ENCODE measurements at places on chromosomes 13 and 19. TPM values are rescaled to one million over a fixed set of nuclear protein-coding genes. Genes with fewer than 3 reads are reported as not detected.

- no peak for DNase-seq
Measured at GRCh38 chr13:41496420-41497234, 39.3 kb downstream of the RGCC start.

- DNase-seq, result no peak
Measured at GRCh38 chr13:36921631-36922301, 1.7 kb upstream of the SMAD9 start.

GRCh38 chr19:31166206-31166605 is 183.0 kb downstream of the TSHZ3 start:
- DNase-seq, result no peak

The COMMD6 gene
- total RNA-seq, result 29.7 TPM

GRCh38 chr13:31495336-31495735 is 244.0 kb upstream of the RXFP2 start:
- DNase-seq, result no peak

DNA sequence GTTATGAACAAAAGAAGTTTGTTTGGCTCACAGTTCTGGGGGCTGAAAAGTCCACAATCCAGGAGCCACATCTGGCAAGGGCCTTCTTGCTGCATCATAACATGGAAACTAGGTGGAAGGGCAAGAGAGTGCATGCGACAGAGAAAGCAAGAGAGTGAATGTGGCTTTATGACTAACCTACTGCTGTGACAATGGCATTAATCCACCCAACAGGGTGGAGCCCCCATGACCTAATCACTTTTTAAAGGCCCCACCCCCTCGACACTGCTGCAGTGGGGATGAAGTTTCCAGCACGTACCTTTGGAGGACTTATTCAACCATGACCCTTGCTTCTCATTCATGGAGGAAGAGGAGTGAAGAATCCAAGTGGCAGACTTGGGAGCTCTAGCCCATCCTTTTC is 30.0 kb upstream of the RFXAP start:
- DNase-seq, result no peak

GRCh38 chr13:101654883-101655282 is 202.4 kb downstream of the ITGBL1 start:
- no peak for DNase-seq

The SIGLEC14 gene
- total RNA-seq, result not detected

DNA sequence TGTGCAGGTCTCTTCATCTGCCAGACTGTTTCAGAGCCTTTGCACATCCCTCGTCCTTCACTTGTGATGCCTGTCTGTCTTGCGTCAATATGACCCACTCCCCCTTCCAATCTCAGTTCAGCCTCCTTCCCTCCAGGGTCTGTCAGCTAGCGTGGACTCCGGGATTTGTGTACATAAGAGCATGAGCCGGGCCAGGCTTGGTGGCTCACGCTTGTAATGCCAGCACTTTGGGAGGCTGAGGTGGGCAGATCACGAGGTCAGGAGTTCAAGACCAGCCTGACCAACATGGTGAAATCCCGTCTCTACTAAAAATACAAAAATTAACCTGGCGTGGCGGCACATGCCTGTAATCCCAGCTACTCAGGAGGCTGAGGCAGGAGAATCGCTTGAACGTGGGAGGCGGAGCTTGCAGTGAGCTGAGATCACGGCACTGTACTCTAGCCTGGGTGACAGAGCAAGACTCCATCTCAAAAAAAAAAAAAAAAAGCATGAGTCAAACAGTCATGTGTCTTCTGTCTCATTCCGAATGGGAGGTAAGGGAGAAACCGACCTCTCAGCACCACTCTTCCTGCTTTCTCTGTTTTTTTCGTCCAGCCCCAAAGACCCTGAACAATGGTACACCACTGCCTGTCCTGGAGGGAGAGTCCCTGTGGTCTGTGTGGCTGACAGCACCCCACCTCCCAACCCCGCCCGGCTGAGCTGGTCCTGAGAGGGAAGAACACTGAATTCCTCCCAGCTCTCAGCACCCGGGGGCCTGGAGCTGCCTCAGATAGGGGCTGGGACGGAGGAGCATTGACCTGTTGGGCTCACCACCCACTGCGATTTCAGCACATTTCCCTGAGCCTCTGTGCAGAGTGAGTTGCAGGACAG is 2.4 kb upstream of the SIGLEC9 start:
- peak; percentile 10 for DNase-seq

- no peak for DNase-seq
Measured at GRCh38 chr13:28129911-28130693, 8.2 kb upstream of the PAN3 start.

DNA sequence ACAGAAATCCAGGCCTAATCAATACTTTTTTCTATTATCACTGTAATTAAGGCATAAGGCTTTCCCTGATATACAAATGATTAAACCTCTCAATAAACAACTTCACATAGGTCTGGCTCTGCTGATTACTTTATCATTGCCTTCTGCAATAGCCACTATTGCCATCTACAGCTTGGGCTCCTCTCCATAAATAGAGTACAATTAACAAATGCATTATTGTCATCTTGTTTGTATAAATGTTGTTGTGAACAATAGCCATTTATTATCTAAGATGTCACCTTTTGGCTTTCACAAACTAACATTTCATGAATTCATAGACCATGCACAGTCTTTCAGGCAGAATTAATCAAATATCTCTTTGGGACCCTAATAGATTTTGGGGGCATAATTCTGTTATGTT is 53.3 kb downstream of the NHLRC3 start:
- DNase-seq, result no peak

DNA sequence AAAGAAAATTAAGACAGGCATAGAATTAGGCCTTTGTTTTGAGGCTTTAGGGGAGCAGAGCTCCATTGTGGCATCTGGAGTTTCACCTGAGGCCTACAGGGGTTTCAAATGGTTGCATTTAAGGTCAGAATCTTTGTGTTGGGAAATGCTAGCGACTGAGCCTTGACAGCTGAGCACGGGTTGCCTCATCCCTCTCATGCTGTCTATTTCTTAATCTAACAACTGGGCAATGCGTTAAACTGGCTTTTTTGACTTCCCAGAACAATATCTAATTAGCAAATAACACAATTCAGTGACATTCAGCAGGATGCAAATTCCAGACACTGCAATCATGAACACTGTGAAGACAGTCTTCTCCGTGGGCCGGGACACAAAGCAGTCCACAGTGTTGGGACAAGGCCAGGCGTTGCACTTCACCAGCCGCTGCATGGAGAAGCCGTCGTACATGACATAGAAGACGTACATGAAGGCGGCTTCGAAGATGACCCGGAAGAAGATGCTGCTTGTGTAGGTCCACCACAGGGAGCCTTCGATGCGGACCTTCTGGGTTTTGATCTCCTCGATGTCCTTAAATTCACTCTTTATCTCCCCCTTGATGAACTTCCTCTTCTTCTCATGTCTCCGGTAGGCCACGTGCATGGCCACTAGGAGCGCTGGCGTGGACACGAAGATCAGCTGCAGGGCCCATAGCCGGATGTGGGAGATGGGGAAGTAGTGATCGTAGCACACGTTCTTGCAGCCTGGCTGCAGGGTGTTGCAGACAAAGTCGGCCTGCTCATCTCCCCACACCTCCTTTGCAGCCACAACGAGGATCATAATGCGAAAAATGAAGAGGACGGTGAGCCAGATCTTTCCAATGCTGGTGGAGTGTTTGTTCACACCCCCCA is 3.8 kb downstream of the GJB2 start:
- no peak for DNase-seq

The CFAP97D2 gene
- not detected for total RNA-seq

The LHB gene
- total RNA-seq, result 0.25 TPM

The SGCG gene
- total RNA-seq, result 0.10 TPM

The GSX1 gene
- not detected for total RNA-seq

DNA sequence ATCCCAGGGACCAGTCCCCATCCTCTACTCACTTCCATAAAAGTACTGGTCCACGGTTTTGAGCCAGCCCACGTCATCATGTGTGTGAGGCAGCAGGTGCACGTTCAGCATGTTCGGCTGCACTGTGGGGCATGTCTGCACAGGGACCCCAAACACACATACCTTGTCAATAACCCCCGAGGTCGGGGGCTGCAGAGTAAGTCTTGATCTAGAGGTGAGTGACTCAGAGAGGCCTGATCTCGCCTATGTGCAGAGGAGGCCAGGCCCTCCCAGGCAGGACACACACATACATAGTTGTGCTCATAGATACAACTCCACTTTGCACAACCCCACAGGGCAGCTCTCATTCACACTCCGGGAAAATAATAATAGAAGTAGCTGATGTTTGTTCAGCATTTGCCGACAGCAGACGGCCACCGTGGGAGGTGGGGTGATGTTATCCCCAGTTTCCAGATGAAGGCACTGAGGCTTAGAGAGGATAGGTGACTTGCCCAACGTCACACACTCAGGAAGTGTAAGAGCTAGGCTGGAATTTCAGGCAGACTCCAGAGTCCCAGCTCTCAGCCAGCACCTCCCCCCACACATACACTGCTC is 774 bp downstream of the MAN2B1 start:
- no peak for DNase-seq

GRCh38 chr13:51155776-51156515 is 44.9 kb upstream of the C13orf42 start:
- no peak for DNase-seq

- no peak for DNase-seq
Measured at GRCh38 chr13:50415428-50415827, 400.2 kb downstream of the KCNRG start.

The MEF2B gene
- total RNA-seq, result 0.20 TPM

DNA sequence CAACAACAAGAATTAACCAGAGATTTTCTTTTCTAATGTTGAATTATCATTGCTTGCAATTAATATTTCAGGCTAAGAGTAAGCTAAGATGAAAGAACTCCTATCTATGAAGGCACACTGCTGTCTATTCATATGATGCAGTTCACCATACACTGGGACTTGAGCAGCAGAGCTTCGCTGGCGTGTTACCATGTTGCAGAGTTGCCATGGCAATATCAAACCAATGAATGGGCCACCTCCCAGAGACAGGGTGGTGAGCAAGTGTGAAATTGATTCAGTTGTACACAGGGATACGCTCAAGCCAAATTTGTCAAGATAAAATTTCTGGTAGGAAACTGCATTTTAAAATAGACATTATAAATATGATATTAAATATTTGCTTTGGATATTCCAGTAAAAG is 69.3 kb upstream of the MYO16 start:
- no peak for DNase-seq

GRCh38 chr19:47152205-47152604 is 21.6 kb downstream of the SAE1 start:
- DNase-seq, result no peak

DNA sequence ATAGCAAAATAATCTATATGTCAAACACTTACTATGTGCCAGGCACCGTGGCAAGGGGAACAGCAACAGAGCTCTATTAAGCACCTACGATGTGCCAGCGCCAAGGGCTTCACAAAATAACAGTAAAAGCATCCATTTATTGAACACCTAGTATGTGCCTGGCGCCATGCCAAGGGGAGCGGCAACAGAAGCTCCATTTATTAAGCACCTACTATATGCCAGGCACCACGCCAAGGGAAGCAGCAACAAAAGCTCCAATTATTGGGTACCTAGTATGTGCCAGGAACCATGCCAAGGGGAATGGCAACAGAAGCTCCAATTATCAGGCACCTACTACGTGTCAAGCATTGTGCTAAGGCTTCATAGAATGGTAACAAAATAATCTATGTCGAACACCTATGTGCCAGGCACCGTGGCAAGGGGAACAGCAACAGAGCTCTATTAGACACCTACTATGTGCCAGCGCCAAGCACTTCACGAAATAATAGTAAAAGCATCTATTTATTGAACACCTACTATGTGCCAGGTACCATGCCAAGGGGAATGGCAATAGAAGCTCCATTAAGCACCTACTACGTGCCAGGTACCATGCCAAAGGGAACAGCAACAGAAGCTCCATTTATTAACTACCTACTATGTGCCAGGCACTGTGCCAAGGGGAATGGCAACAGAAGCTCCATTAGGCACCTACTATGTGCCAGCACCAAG is 107.7 kb downstream of the PTPRS start:
- no peak for DNase-seq

The ATP4B gene
- not detected for total RNA-seq

DNA sequence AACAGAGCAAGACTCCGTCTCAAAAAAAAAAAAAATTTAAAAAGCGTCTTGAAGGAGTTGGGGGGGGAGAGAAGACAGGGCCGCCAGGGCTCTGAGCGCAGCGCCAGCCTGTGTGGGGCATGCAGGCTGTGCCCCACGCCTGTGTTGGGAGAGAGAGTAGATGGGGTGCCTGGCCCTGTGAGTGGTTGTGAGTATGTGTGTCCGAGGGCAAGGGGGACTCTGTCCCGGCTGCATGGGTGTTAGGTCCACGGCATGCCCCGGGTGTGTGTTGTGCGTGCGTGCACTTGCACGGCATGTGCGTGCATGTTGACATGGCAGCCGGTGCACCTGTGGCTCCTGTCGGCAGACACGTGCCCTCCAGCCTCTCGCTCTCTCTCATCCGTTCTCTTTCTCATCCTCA is 3.4 kb downstream of the MAP2K7 start:
- no peak for DNase-seq

The FREM2 gene
- total RNA-seq, result 2.4 TPM

All from renal cortical epithelial cell (primary cell).